DMS 273 treated with DMSO at 0.1 percent for 48 hours (cell line): ENCODE measurements at places on chromosomes 11 and 22.

GRCh38 chr11:79076526-79077115 lies 364.2 kb downstream of the TENM4 start:
- DNase-seq: no peak

GRCh38 chr11:16286095-16286494 lies 70.3 kb downstream of the SOX6 start:
- no peak for DNase-seq

- DNase-seq: no peak
These were observed 297.4 kb downstream of the OPCML start for GRCh38 chr11:133234883-133235282.

DNA sequence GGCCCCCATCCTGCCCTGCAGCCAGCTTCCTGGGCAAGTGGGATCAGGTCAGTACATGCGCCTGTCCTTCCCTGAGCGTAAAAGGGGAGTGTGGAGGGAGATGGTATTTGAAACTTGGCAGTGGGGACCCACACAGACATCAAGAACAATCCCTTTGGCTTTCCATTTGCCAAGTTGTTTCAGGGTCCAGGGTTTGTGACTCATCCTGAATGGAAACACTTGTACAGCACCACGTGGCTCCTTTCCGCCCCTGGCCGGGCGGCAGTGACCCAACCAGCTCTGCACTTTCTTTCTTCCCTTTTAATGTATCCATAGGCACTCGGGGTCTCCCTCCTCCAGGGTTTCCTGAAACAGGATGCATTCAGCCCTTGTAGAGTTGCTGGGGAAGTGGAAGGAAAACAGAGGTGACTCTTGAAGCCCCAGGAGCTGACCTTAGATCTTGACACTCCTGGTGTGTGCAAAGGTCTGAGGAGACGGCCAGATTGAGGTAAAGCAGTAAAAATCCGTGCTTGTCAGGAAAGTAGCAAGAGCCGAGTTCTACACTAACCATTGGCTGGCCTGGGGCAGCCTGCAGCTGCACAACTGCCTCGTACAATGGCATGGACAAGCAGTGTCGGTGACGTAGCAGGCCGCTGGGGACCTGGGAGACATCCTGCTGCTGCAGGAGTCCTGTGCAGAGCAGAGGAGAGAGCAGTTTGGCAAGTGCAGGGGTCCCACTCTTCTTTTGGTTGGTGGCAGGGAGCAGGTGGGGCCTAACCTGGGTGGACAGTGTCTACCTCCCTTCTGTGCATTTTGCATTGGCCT lies 189.8 kb downstream of the SNX19 start:
- DNase-seq: no peak

DNA sequence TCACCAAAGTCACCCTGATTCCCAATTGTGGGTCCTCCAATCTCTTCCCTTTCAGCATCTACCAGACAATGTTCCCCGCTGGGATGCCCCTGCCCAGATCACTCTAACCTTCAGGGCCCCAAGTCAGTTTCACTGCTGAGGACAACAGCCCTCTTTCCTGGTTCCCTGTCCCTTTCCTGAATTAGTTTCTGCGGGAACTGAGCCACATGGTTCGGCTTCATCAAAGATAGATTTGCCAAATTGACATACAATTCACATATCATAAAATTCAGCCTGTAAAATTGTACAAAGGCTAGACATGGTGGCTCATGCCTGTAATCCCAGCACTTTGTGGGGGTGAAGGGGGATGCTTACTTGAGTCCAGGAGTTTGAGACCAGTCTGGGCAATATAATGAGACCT lies 10.1 kb downstream of the PRDX5 start:
- DNase-seq: no peak
